ENCODE measurements at places on chromosomes 1 and 21. TPM values are rescaled to one million over a fixed set of nuclear protein-coding genes. Genes with fewer than 3 reads are reported as not detected.
A peak's percentile ranks its signal among the peaks of the same experiment; 100 is the strongest.

GRCh38 chr1:55088413-55088812, 49.1 kb downstream of the PCSK9 start:
- H3K27ac ChIP-seq = no peak overlapping the region
- no peak overlapping the region for H3K4me3 ChIP-seq
- H3K36me3 ChIP-seq = peaks cover 80% of the 10 kb centered on the region
- no peaks in the 10 kb centered on the region for H3K27me3 ChIP-seq
- H3K4me1 ChIP-seq = no peaks in the 10 kb centered on the region

- H3K27ac ChIP-seq = no peak overlapping the region
- H3K27me3 ChIP-seq = no peaks in the 10 kb centered on the region
- no peak overlapping the region for H3K4me3 ChIP-seq
- no peak for DNase-seq
These were observed 184.2 kb downstream of the SLC44A5 start for GRCh38 chr1:75426688-75427087.

DNA sequence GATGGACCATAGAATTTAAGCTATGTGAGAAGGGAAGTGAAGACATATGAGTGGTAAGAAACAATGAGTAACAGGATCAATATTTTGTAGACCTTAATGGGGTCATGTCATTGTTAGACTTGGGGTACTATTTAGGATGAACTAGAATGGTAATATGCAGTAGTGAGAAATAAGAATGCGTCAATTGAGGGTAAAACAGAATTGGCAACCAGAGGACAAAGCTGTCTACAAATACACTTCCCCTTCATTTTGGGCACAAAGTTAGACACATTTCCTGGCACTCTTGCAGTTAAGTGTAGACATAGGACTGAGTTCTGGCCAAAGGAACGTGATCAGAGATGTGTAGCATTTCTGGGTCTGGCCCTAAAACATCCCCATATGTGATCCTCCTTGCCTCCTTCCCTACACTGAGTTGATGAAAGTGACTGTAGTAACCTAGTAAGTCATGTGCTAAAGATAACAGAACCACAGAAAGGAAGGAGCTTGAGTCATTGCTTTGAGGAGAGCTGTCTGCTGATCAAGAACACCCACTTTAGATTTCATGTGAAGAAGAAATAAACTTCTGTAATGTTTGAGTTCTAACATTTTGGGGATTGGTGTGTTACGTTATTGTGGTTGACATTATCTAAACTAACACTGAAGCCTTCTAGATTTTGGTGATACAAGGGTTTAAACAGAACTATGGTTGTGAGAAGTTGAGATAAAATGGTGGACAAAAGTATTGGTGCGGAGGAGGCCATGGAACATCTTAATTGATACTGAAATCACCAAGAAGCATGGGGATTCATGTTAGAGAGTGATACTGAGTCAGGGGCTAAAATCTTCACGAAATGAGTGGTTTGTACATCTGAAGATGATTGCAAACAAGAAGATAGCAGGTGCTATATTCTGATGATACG, 41.7 kb downstream of the CD55 start:
- H3K4me1 ChIP-seq = no peaks in the 10 kb centered on the region
- no peaks in the 10 kb centered on the region for H3K27me3 ChIP-seq
- no peak for DNase-seq
- peaks cover 14% of the 10 kb centered on the region for H3K36me3 ChIP-seq

- H3K27me3 ChIP-seq = no peaks in the 10 kb centered on the region
- H3K4me3 ChIP-seq = no peak overlapping the region
- H3K27ac ChIP-seq = no peak overlapping the region
- peaks cover 6% of the 10 kb centered on the region for H3K4me1 ChIP-seq
- no peak for DNase-seq
These were observed 10.2 kb upstream of the OR10J4 start for GRCh38 chr1:159421821-159422220.

- H3K27me3 ChIP-seq = no peaks in the 10 kb centered on the region
- peak overlapping the region; percentile 39 for H3K27ac ChIP-seq
- DNase-seq = no peak
- H3K4me1 ChIP-seq = peaks cover 12% of the 10 kb centered on the region
These were observed 7.8 kb downstream of the PLOD1 start for GRCh38 chr1:11942280-11942679.

GRCh38 chr1:80961464-80962190, 839.1 kb upstream of the ADGRL2 start:
- peaks cover 10% of the 10 kb centered on the region for H3K4me1 ChIP-seq
- no peak overlapping the region for H3K27ac ChIP-seq
- H3K4me3 ChIP-seq = peak overlapping the region; percentile 16
- no peaks in the 10 kb centered on the region for H3K36me3 ChIP-seq

DNA sequence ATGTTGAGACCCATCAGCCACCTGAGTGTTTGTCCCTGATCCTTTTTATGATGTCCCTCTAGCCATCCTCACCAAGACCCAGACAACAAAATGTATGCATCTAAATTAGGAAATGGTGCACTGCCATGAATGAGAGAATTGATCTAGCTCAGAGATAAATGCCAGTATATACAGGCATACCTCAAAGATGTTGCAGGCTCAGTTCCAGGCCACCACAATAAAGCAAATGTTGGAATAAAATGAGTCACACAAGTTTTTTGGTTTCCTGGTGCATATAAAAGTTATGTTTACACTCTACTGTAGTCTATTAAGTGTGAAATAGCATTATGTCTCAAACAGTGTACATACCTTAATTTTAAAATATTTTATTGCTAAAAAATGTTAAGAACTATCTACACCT, 63.9 kb downstream of the CHIA start:
- H3K36me3 ChIP-seq = no peaks in the 10 kb centered on the region
- no peaks in the 10 kb centered on the region for H3K27me3 ChIP-seq
- H3K4me1 ChIP-seq = no peaks in the 10 kb centered on the region
- H3K4me3 ChIP-seq = no peak overlapping the region
- no peak overlapping the region for H3K27ac ChIP-seq
- no peak for DNase-seq

Gene HSD3B1
- not detected for total RNA-seq

Gene GALE
- 112 TPM for total RNA-seq

Gene ALX3
- not detected for total RNA-seq

Gene LYSMD1
- 14.4 TPM for total RNA-seq

Gene CFHR4
- total RNA-seq = not detected

Gene DNALI1
- total RNA-seq = not detected

Measured in MCF 10A (cell line).